CD4-positive, alpha-beta T cell treated with Interleukin-4 for 1 hour (primary cell): ENCODE measurements at places on chromosomes 11 and 22.

DNA sequence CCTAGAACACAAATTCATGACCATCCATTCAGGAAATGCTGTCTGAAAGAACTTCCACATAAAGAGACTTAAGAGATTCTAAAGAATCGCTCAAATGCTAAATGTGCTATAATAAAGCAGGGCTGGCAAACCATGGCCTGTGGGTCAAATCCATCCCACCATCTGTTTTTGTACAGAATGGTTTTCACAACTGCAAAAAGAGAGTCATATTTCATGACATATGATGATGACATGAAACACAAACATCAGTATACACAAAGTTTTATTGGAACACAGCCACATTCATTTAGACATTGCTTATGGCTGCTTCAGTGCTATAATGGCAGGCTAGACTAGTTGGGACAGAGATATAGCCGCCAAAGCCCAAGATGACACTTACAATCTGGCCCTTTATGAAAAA is 85.1 kb downstream of the RRAS2 start:
- DNase-seq, result no peak

GRCh38 chr11:129503646-129504045 is 128.0 kb downstream of the BARX2 start:
- DNase-seq, result no peak

DNA sequence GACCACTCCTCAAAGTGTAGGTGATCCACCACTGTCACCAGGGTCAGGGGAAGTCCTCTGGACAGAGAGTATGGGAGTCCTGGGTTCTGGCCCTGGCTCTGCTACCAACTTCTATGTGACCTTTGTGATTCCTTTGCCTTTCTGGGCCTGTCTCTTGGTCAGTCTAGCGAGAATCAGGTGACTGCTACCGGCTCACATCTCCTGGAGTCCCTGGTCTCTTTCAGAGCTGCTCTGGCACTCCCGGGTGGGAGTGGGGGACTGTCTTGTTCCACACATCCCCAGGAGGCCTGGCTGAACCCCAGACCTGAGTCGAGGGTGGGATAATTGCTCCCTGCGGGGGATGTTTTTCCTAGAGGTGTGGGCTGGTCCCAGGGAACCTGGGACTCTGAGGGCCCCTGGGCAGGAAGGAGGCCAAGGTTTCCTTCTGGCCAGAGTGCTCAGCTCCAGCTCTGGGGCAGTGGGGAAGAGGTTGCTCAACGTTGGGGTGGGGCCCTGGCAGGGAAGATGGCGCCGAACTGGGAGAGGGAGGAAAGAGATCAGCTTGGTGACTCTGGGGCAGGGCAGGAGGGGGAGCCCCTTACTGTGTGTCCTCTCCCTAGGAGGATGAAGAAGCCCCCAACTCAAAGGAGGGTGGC is 2.1 kb downstream of the SOX10 start:
- DNase-seq, result no peak

DNA sequence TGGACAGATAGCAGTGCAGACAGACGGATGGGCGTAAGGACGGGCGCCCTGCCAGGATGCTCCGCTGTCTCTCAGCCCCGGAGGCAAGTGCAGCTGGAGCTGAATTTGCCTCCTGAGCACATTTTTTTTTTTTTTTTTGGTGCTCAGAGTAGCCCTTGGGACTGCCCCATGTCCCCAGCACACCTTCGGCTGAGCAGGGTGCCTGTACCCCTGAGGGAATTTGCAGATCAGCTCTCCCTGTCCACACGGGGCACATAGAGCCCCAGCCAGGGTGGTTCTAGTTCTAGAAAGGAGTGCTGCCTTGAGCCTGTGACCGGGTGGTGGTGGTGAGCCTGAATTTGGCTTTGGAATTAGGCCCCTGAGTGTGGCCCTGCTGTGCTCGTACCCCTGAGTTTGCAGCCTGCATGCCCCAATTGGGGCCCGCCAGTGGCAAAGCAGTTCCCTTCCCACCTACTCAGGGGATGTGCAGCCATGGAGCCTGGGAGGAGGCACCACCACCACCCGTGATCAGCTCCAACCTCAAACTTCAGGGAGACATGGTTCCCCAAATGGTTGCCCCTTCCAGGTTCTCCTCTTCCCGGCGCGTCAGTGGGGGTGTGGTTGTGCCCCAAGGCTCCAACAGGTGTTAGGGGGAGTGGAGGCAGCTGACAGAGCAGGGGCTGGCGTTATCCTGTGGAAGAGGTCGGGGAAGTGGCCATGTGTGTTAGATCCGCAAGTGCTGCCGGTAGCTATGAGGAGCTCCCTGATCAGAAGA is 1232.7 kb downstream of the BRD1 start:
- no peak for DNase-seq

DNA sequence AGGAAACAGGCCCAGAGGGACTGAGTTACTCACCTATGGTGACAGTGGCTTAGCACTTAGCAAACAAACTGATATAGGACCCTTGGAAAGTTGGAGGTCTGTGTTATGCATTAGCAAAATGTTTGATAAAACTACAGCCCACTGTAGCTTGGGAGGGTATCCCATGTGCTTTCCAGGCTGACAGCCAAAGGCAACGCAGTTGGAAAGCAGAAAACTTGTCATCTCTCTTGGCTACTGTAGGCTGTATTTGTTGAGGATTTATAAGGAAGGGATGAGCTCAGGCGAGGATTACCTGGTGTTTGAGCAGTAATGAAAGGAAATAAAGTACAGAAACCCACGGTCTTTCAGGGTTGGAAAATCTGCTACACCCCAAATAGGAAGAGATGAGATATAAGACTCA is 23.8 kb downstream of the SDHAF2 start:
- no peak for DNase-seq

GRCh38 chr22:47057916-47058585 is 295.6 kb downstream of the TBC1D22A start:
- DNase-seq, result no peak

DNA sequence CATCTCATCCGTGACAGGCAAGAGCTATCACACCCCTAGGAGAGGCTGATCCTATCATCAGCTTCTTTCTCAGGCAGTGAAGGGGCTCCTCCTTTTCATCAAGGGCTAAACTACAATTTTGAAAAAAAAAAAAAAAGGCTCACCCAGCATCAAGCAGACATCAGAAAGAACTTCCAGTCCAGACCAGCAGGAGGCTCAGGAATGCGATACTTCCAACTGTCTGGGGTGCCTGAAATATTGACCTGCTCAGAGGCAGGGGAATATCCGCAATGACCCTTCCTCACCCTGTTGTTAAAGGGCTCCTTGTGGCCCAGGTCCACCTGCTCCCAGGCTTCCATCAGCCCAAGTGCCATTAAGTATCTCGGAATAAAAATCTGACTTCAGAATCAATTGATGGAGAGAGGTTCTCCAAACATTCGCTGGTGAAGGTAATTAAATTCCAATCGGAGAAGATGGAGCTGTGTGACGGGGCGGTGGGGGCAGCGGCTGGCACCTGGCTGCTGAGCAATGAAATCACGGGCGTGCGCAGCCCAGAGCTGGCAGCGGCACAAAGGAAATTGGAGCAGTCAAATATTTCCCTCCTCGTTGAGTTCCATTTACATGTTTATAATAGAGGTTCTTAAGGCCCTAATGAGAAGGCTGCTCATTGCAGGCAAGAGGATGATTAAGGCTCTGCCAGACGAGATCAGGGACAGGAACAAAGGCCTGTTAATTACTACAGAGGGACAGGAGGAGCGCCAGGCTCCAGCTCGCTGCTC is 69.0 kb upstream of the THY1 start:
- no peak for DNase-seq

DNA sequence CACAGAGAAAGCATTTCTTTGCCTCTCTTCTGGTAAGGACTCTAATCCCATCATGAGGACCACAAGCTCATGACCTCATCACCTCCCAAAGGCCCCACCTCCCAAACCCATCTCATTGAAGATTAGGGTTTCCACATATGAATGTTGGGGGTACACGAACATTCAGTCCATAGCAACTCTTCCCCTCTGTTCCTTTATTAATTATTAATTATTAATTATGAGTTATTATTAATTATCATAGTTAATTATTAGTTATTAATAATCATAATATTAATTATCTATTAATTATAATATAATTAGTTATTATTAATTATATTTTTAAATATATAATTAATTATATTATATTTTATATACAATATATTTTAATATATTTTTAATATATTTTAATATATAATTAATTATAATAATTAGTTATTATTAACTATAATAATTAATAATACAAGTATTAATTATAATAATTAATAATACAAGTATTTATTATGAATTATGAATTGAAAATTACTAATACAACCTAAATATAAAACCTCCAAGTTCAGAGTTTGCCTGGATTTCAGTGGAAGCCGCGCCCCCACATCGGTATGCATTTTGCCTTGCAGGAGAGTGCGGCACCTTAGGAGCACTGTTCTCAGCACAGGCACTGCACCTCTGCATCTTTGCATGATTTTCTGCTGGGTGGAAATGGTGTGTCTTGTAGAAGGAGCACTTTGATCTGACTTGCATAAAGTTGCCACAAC is 128.0 kb upstream of the FGF3 start:
- DNase-seq, result no peak

DNA sequence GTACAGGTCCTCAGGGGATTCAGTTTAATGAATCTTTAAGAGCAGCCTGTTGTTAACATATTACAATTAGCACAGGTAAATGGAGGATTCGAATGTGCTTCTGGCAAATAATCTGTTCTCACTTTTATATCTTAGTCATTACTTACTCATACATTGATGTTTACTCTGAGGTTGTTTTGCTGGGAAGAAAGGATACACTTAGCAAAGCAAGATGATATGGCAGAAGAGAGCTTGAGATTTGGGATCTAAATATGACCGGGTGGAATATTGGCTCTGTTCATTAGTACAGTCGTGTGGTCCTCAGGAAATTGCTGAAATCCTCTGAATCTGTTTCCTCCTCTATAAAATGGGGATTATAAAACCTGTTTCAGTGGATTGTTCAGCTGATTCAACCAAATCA is 59.7 kb downstream of the SPON1 start:
- DNase-seq, result no peak

DNA sequence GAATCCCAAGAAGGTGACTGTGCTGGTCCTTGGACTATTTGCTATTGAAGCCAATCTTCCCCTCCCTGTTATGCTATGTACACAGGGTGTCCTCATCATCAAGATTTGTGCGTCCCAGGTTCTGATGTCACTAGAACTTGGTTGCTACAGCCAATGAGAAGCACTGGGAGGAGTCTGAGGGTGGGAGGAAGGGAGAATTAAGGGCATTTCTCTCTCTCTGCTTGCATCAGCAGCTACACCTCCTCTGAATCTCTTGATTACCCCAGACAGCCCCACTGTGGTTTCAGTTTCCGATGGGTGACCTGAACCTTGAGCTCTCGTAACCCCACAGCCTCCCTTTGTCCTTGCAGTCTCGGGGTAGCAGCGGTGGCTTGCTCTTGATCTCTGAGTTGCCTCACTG is 212.4 kb upstream of the SESN3 start:
- peak; percentile 30 for DNase-seq

DNA sequence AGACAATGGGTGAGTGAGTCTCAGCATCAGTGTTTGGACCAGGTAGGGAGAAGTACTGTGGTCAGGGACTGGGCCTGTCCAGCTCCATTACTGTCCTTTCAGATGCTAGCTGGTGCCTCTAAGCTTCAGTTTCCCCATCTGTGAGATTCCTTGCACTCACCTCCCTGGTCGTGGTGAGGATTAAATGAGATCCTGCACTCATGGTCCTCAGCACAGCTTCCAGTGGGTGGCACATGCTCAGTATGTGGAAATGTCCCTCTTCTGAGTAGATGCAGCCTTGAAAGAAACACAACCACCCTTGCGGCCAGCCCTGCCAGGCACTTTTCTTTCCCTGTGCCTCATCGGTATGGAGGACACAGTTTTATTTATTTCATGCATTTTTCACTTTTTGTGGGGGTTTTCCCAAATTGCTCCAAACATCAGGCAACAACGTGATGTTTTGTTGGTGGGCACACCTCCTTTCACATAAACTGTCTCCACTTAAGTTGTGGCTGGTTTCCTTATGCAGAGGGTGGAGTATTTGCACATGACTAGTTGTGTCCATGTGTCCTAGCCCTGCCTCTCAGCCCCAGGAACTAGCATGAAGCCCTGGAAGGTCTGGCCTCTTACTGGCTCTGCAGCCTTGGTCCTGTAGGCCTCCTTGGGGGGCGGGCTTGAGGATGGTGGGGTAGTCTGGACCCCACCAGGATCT is 1.1 kb downstream of the LZTR1 start:
- DNase-seq, result no peak

DNA sequence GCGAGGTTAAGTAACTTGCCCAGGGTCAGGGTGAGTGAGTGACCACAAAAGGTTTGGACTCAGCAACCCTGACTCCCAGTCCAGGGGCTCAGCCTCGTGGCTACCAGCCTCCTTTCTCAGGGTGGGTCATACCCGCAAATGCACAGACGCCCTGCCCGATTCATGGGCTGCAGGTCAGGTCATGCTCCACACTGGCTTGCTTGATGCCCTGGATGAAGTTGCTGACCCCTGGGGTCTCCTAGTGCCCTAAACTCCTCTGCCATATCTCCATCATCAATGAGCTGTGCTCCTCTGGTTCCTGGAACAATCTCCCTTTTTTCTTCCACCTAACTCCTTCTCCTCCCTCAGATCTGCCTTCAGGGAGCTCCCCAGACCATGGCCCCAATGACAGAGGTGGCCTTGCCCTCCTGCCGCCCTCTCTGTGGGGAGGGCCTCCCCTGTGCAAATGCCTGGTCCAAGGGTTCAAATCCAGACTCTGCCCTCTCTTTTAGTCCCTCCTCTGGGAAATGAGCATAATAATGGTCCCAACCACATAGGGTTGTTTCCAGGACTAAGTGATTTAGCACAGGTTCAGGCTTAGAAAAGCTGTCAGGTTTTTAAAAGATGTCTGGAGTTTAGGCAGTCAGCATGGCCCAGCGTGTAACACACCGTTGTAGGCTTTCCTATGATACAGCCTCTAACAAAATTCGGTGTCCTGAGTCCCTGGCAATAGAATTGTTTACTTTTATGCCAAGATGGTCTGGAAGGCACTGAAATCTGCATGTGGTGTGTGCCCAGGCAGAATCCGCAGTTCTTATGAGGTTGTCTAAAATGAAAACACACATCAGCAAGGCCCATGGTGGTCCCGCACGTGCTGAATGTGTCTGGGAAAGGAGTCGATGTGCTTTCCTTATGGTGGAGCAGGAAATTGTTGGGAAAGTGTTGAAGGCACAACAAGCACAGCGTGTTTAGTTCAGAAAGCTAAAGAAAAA is 63.6 kb downstream of the CD82 start:
- DNase-seq, result no peak

DNA sequence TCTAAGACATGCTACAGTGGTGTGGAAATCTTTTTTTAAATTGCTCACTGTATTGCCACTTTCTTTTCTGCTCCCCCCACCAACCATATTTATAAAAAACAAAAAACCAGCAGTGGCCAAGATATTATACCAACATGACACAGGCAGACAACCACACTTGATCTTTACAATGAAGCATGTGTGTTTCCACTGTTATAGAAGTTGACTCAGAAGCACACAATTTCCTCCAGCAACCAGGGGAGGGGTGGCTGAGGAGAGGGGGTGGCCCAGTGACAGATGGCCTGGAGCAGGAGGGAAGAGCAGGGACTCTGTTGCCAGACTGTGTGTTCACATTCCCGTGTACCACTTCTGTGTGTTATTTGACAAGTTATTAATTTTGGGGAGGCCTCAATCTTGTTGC is 14.8 kb downstream of the CD59 start:
- DNase-seq, result no peak

- DNase-seq, result no peak
Measured at GRCh38 chr22:21051831-21052400, 6.2 kb downstream of the LRRC74B start.

GRCh38 chr11:94776351-94777321 is 8.5 kb downstream of the AMOTL1 start:
- no peak for DNase-seq
